Muscle of back (tissue), 13 donors: ENCODE measurements at places on chromosomes 7 and 10.

DNA sequence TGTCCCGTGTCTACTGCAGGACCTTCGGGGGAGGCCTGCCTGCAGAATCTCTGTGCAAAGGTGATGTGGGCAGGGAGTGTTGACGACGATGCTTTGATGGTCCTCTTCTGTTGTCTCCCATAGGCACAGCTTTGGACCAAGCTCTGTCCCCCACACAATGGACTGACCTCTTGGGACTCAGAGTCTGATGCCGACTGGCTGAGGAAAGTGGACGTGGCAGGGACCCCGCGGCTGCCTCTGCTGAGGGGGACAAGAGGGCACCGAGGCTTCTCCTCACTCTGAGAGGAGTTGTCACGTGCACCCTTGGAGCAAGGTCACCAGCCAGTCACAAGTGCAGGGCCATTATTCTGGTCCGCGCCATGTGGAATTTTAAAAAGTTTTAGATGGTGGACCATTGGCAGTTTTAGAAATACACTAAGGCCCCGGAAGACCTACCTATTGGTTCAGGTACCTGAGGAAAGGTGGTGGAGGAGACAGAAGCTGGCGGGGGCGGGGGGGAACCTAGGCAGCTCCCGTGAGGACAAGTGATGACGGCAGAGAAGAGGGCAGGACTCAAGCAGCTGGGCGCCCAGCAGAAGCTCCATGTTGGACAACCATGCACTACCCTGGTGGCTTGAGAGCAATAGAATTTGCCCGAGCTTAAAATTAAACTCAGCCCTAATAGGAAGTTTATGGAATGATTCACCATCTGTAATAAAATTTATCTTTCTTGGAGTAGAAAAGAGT lies 331.4 kb downstream of the PTPRN2 start:
- DNase-seq = no peak

- peak; percentile 75 for DNase-seq
Observed at GRCh38 chr10:113527211-113527906, 25.5 kb upstream of the HABP2 start.

DNA sequence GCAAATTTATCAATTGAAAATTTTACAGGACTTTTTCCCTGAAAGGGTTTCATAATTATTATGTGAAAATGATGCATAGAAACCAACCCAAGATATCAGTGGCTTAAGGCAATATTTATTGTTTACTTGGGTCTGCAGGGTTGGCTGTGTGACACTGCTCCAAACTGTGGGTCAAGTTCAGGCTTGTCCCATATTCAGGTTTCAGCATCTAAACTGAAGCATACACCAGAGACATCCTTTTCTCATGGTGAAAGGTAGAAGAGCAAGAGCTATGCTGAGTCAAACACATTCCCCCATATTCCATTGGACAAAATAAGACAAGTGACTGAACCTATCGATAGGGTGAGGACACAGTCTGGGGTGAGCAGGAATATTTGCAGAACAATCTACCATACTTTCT lies 110.9 kb downstream of the MAPK8 start:
- DNase-seq = no peak

GRCh38 chr7:7504910-7505704 lies 30.6 kb downstream of the COL28A1 start:
- no peak for DNase-seq

DNA sequence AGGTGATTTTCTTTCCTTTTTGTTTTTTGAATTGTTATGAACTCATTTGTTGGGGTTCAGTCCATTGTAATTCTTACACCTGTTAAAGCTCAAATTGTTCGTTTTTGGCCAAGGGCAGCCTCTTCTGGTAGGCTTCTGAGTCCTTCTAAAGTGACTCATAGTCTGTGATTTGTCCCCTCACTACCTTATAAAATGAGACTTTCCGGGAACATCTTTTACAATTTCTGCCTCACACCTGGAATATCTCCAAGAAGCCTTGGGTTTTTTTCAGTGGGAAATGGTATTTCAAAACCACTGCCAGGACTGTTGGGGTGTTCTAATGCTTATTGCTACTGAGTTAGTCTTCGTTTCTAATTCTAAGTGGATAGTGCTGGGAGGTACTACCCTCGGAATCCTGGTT lies 56.7 kb downstream of the BMPR1A start:
- no peak for DNase-seq

DNA sequence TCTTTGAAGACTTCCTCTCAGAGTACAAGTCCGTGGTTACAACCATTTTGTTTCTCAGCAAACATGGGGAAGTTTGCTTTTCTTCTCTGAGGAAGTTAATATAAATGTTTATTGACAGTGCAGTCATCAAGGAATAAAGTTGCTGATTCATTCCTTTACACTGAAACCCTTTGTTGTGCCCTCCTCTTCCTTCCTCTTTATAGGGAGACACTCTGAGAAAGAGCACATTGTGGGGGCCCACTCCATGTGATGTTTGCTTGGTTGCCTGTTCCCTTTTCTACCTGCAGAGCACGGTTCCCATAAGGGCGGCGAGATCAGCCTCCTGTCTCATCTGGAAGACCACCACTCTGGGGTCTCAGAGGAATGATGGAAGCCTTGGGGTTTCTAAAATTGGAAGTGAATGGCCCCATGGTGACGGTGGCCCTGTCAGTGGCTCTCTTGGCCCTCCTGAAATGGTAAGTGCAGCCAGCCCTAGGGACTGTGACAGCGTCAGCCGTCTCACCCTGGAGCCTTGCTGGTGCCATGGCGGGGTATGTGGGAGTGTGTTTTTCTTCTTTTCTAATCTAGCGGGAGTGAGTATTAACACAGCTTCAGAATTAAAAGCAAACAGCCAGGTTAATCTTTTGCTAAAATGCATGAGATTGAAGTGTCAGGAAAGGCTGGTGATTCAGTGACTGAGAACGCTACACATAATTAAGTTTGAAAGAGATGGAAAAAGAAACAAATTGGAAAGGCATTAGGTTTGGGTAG lies at the start of gene TBXAS1:
TSS of gene TBXAS1 (plus strand) at position 240 of the 750 bp plus-strand sequence. CDS start at position 367, 127 bp downstream.
- DNase-seq = peak; percentile 35

DNA sequence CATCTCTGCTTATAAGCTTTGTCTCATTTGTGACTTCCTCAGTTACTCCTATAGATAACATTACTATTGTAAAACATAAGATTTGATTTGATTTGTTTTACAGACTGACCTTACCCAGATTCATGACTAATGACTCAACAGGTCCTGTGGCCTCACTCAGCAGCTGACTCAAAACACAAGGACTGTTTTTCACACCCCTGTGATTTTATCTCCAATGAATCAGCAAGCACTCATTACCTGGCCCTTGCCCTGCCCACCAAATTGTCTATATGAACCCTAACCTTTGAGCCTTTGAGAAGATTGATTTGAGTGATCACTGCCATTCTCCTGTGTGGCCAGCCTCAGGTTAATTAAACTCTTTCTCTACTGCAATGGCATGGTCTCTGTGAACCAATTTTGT lies 1064.6 kb upstream of the LRRTM3 start:
- DNase-seq = no peak

DNA sequence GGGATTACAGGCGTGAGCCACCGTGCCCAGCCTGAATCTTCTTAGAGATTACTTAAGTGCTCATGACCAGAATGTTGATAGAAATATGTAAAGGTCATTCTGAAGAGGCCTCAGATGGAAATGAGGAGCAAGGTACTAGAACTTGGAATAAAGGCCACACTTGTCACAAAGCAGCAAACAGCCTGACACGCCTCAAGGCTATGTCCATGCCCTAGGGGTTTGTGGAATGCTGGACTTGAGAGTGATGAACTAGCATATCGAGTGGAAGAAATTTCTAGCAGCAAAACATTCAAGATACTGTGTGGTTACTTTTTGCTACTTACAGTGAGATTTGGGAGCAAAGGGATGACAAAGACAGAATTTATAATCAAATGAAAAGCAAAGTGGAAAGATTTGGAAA lies 39.0 kb downstream of the ZNF438 start:
- DNase-seq = no peak

DNA sequence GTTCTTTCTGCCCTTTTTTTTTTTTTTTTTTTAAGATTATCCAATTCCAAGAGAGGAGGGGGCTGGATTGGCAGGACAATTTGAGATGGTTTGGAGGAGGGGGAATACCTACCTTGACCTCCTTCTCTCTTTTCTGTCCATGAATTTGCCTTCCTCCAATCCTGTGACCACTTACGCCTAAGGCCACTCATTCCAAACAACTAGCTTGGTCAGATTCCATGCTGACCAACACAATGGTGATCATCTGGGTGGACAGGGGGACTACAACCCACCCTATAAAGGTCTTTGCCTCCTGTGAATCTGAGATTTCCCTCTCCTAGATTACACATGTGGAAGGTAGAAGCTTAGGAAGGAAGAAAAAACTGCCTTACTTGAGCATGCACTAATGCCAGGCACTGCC lies 2.3 kb upstream of the LDB1 start:
- DNase-seq = no peak

DNA sequence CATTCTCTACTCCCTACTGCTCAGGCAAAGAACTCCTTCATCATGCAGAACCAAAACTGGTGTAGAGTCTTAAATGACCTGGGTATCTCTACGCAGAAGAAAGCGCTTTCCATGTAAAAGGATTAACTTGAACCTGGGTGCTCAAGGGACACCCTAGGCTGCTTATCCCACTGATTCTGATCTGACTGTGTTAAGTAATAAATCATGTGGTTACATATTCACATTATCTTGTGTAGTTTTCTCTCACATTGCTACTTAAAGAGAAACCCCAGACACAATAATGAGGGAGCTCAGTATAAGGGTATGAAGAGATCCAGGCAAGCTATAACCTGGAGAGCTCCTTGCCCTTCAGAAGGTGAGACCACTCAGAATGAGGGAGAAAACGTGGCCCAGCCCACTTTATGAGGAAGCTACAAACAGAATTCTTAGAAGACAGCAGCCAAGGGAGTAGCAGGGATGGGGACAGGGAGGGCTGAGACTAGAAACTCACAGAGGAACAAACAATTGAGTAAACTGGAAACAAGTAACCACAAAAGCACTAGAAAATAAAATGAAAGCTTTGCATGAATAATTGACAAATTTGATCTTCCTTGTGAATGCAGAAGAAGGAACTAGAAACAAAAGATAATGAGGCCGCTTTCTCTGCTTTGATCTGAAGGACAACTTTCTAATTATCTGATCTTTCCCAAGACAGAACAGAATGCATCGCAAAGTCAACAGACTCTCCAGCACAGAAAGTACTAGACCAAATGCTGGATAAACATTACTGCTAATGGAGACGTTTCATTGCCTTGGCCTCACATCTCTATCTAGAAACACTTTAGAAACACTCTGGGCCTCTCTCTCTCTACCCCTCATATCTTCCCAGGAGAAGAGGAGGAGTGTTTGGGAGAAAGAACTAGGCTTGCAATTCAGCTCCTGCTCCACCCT lies 76.1 kb downstream of the LRRC17 start:
- DNase-seq = no peak

DNA sequence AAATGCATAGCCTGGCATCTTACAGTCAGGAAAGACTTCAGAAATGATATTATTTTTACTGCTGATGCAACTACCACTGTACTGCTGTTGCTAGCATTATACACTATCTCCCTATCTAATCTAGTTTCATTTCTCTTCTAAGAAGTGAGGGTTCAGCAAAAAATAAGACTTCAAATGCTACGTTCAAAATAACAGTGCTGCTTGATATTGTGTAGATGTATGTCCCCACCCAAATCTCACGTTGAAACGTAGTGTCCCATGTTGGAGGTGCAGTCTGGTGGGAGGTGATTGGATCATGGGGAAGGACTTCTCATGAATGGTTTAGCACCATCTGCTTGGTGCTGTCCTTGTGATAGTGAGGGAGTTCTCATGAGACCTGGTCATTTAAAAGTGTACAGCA lies 129.4 kb downstream of the ANK3 start:
- DNase-seq = no peak

- no peak for DNase-seq
Observed at GRCh38 chr7:105055084-105055483, 41.1 kb downstream of the KMT2E start.

DNA sequence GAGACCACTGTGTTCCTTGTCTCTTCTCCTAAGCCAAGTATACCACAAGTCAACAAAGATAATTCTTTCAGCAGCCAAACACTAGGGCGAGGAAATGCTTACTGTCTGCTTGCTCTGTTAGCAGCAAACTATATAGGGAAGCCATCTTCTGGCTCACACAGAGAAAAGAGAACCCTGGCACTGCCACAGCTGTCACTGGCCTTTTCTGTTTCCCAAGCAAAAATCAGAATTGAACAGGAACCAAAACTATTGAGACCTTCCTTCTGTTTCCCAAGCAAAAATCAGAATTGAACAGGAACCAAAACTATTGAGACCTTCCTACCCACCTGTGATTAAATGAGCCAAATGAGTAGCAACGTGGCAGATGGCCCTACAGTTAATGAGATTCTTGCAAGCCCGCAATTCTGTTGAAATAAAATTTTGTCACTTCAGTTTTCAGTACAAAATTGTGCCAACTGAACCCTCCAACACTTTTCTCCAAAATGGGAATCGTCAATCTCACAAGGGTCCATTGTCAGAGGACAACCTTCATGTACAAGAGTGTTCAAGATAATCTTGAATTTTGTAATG lies 54.5 kb downstream of the LRRTM3 start:
- no peak for DNase-seq

GRCh38 chr7:79936281-79936983 lies 198.2 kb upstream of the GNAI1 start:
- no peak for DNase-seq

DNA sequence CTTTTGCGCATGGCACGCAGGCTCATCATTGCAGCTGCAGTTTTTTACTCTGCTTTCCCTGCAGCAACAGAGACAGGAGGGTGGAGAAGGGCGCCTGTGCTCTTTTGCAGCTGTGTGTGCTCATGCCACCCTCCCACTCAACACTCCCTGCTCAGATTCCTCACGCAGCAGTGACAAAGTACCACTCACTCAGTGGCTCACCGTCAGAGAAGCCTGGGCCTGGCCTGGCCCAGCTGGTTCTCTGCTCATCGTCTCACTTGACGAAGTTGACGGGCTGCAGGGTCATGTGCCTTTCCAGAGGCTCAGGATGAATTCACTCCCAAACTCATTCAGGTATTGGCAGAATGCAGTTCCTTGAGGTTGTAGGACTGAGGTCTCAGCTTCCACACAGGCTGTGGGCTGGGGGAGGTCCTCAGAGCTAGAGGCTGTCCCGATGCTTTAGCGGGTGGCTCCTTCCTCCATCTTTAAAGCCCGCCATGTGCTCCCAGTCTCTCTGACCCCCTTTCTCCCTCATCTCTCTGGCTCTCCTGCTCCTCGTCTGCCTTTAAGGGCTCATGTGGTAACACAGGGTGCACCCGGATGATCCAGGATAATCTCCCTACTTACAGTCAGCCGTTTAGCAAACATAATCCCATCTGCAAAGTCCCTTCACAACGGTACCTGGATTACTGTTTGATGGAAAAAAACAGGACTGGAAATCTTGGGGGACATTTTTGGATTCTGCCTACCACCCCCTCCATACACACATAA lies 25.8 kb downstream of the PTPRE start:
- no peak for DNase-seq
